ENCODE measurements at places on chromosomes 6 and 20.

GRCh38 chr6:132527791-132528190, 10.3 kb upstream of the TAAR9 start:
- peak; percentile 37 for DNase-seq

DNA sequence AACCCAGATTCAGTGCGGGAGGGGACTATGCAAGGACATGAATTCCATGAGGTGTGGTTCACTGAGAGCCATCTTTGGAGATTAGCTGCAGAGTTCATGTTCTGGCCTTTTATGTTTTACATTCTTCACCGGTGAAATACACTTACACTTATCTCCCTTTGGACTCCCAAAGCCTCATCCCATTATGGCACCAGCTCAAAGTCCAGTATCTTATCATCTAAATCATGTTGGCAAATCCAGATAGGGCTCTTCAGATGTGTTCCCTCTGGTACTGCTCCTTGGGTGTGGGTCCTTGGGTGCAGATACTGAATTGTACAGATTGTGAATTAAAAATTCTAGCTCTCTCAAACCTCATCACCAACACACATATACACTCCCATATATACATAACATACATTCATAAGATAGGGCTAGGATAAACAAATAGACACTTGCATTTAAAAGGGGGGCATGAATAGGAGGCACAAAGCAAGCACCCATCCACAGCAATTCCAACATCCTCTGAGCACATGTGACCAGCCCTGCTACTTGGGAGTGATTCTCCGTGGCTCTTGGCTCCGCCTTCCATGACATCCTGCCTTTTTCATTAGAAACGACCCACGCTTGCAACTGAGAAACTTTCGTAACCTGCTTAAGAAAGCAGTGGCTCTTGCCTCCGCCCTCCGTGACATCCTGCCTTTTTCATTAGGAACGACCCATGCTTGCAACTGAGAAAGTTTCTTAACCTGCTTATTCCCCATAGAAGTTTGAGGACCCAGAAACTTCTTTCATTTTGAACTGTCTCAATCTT, 53.6 kb upstream of the LRRC1 start:
- no peak for DNase-seq

GRCh38 chr6:126052485-126052884, 66.1 kb downstream of the TRMT11 start:
- no peak for DNase-seq

- no peak for DNase-seq
Observed at GRCh38 chr20:37748015-37748414, 54.2 kb downstream of the CTNNBL1 start.

- no peak for DNase-seq
Observed at GRCh38 chr6:46269447-46270229, 98.9 kb upstream of the ENPP5 start.

DNA sequence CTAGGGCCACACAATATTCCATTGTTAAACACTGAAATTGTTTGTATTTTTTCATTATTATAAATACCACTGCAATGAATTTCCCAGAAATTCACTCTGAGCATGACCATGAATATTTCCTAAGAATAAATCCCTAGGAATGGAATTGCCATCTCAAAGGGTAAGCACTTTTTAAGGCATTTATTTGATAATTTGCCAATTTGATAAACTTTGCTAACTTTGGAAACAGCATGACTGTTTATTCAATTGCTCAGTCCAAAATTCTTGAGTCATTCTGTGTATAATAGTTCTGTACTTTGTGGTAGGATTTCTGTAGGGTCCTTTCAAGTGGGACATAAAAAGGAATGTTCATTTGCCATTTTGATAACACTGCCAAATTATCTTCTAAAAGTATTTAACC, 44.2 kb upstream of the TOX2 start:
- DNase-seq = no peak

- no peak for DNase-seq
Observed at GRCh38 chr6:133542056-133542821, 301.1 kb downstream of the EYA4 start.

GRCh38 chr6:101534821-101535220, 141.3 kb downstream of the GRIK2 start:
- DNase-seq = peak; percentile 11

- peak; percentile 22 for DNase-seq
Observed at GRCh38 chr6:169589699-169590257, 112.1 kb downstream of the WDR27 start.

GRCh38 chr6:52424513-52424912, 4.4 kb downstream of the EFHC1 start:
- no peak for DNase-seq

GRCh38 chr6:453152-453551, 61.6 kb downstream of the IRF4 start:
- no peak for DNase-seq

DNA sequence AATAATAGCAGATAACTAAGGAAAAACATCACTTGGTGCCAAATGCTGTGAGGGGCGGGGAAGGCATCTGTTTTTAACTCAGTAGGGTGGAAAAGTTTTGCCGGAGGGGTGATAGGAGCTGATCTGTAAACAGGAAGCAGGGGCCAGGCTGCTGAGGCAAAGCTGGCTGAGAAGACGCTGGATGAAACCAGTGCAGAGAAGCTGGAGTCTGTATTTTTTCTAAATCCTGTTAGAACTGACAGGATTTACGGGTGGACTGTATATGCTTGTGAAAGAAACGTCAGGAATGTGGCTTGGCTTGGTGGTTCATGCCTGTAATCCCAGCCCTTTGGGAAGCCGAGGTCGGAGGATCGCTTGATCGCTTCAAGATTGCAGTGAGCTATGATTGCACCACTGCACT, 5.6 kb downstream of the PCMTD2 start:
- peak; percentile 86 for DNase-seq

DNA sequence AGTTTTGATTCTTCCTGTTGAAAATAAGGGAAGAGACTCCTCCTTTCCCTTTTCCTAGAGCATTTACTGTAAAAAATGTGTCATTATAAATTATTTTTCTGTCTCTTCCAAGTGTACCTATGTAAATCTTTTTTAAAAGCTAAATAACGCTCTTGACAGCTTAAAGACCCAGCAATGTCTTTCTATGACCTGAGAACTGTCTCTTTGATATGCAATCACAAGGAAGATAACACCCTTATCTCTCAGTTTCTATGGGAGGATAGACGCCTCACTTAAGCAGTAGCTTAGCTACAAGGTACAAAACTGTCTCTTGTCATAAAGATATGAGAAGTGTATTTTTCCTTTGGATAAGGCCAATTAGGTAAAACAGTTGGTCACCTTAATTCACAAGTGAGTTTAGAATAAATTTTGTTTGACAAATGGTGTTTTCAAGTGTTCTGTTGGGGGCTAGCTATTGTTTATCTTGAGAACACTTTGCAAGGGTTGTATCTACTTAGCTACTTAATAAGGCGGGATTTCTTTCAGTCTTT, 980.6 kb upstream of the EYS start:
- no peak for DNase-seq

- no peak for DNase-seq
Observed at GRCh38 chr6:90204327-90205056, 92.2 kb downstream of the BACH2 start.
